ENCODE measurements at places on chromosomes 13 and 19.

- DNase-seq = no peak
Measured at GRCh38 chr13:32594157-32594738, 8.0 kb downstream of the PDS5B start.

- no peak for DNase-seq
Measured at GRCh38 chr19:3608750-3609322, 2.2 kb upstream of the TBXA2R start.

GRCh38 chr13:43764349-43764748 is 22.4 kb downstream of the ENOX1 start:
- no peak for DNase-seq

DNA sequence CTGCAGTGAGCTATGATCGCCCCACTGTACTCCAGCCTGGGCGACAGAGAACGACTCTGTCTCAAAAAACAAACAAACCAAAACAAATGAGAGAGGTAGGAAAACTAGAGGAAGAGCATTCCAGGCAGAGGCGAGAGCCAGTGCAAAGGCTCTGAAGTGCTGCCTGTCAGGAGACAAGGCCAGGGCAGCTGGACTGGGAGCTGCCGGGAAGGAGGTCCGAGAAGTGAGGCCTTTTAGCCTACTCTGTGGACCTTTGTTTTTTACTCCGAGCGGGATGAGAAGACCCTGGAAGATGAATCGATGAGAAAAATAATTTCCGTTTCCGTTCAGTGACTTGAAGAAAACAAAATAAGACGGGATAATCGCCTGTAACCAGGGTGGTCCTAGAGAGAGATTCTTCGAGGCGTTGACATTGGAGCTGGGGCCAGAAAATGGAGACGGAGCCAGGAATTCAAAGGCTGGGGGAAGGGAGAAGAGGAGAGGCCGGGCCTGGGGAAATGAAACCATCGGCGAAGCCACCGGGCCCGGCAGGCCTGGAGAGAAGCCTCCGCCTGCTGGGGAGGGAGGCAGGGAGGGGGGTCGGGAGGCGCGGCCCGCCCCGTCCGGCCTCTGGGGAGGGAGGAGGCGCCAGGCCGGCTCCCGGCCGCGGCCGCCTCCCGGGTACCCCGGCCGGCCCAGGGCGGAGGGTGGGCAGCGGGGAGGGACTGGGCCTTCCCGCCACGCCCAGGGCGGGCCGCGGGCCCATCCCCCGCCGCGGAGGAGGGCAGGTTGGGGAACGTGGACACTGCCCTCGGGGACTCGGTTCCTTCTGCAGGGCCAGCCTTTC is 7.8 kb upstream of the SERTAD1 start:
- peak; percentile 3 for DNase-seq

DNA sequence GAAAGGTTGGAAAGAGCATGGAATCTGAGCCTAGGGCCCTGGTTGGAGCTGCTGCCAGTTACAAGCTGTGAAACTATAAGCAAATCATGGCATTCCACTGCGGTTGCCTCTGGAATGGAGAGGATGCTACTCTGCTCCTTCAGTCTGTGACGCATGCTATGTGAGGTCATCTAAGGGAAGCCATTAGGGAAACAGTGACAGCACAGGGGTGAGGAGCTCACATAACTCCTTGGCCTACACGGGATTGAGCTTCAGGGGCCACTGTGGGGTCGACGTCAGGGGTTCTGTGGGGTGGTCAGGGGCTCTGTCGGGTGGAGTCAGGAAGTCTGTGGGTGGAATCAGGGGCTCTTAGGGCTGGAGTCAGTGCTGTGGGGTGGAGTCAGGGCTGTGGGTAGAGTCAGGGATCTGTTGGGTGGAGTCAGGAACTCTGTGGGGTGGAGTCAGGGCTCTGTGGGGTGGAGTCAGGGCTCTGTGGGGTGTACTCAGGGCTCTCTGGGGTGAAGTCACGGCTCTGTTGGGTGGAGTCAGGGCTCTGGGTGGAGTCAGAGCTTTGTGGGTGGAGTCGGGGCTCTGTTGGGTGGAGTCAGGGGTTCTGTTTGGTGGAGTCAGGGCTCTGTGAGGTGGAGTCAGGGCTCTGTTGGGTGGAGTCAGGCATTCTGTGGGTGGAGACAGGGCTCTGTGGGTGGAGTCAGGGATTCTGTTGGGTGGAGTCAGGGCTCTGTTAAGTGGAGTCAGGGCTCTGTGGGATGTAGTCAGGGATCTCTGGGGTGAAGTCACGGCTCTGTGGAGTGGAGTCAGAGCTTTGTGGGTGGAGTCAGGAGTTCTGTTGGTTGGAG is 35.8 kb upstream of the MEDAG start:
- DNase-seq = no peak

- DNase-seq = no peak
Measured at GRCh38 chr19:3479177-3479833, 1.0 kb downstream of the SMIM24 start.

DNA sequence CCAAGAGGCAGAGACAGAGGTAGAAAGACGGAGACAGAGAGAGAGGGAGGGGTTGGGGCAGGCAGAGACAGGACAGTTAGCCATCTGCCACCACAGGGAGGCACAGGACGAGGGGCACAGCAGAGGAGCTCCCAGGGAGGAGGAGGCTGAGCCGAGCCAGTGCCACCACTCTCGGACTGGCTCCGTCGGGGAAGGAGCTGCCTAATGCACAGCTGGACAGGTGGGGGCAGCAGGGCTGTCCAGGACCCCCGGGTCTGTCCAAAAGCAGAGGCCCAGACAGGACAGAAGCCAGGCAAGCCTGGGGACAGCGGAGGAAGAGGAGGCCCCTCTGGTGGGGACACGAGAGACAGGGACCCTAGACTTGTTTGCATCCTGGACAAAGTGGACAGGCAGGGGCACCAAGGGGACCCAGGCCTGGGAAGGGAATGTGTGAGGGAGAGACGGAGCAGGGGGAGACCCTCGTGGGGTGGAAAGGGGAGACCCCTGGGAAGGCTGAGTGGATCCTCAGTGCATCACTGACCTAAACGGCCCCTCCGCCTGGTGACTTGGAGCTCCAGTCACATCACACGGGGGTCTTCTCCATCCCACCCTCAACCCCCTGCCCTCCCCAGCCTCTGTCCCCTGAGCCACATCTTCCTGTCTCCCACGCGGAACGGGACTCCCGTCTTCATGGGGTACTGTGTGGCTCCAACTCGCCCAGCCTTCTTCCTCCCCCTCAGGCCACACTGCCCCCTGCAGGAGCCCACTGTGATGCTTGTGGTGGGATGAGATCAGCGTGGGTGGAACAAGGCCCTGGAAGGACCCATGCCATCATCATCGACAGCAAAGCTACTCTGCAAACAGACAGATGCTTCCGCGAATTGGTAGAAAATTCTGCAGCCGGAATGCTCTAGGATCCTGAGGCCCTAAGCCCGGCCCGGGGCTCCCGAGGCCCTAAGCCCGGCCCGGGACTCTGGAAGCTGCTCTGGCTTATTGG is 915 bp downstream of the F10 start:
- DNase-seq = no peak

DNA sequence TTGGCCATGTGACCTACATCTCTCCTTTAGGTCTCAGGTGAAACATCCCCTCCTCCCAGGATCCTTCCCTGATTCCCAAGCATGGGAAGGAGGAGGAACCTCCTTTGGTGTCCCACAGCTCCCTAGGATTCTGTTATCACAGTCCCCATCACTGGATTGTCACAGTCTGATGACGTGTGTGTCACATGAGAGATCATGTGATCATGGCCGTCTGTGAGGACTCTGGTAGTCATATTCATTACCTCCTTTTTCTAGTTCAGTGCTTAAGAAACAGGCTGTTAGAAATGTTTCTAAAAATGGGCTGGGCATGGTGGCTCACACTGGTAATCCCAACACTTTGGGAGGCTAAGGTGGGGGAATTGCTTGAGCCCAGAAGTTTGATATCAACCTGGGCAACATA is 3.0 kb downstream of the DHX34 start:
- DNase-seq = no peak

- DNase-seq = no peak
Measured at GRCh38 chr19:46821512-46822409, 28.9 kb downstream of the AP2S1 start.

DNA sequence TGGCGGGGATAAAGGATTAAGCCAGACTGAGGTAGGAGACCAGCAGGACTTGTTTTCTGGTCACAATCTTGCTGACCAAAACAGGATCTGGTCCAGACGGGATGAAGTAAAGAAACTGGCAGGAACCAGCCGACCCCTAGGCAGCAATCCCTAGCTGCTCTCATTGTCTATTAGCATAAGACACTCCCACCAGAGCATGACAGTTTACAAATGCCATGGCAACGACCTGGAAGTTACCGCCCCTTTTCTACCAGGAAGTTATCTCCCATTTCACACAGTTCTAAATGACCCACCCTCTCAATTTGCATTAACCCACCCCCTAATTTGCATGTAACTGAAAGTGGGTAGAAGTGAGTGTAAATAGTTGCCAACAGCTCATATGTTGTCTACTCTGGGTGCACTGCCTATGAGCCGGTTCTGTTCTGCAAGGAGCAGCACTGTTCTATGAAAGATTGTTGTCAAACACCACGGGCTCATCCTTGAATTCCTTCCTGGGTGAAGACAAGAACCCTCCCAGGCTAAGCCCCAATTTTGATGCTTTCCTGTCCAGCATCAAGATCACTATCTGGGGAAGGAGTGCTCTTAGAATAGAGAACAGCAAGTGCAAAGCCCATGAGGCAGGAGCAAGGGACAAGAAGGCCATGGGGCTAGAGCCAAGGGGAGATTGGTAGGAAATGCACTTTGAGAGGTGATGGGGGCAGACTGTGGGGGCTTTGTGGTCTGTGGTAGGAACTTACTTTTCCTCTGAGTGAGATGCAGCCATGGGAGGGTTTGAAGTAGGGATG is 13.9 kb upstream of the FBXO27 start:
- DNase-seq = no peak

GRCh38 chr19:7366701-7367420 is 18.1 kb downstream of the ARHGEF18 start:
- no peak for DNase-seq

- no peak for DNase-seq
Measured at GRCh38 chr19:32471811-32472210, 66.2 kb downstream of the DPY19L3 start.

- DNase-seq = no peak
Measured at GRCh38 chr19:30105727-30106126, 163.7 kb downstream of the URI1 start.

DNA sequence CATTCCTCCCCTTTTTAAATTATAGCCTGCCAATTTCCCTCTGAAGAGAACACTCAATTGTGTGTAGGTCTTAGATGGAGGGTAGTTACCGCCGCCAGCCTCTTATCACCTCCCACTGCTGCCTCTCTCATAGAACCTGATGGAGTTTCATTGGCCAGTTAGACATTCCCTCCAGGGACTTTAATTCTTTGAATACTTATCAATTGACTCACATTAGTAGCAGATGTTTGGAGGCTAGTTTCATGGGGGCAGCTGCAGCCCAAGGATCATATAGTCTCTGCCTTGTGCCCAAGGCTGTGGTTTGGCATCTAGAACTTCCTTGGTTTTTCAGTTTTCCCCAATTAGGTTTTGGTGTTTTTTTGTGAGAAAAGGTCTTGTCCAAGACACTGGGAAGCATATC is 318.9 kb upstream of the HTR2A start:
- DNase-seq = no peak

GRCh38 chr19:38736036-38736412 is 8.2 kb downstream of the CAPN12 start:
- DNase-seq = no peak

DNA sequence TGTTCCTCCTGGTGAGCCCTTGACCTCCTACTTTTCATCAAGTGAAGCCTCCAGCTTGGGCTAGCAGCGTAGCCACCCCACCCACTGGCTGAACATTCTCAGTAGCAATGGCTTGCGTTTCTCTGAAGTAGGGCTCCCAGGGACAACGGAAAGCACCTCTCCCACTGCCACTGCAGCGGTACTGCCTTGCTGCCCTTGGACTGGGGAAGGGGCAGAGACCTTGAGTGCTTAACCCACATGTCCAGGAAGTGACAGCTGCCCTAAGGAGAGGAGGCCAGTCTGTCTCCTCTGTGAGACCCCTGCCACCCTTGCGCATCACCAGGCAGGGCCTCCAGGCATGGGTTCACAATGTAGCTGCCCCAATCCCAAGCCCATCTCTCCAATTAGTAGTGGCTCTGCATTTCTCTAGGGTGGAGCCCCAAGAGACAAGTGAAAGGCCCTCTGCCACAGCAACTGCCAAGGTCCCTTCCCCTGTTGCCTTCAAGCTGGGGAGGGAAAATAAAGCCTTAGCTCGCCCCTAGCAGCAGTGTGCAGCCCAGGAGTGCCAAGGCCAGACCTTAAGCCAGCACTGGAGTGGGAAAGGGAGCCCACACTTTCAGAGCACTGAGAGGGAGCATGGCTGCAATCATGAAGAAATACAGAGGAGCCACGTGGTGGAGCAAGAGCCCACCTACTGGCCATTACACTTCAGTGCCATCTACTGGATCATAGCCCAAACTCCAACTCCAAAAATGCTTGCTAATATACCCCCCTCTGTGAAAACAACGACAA is 175.9 kb upstream of the TRPC4 start:
- no peak for DNase-seq

DNA sequence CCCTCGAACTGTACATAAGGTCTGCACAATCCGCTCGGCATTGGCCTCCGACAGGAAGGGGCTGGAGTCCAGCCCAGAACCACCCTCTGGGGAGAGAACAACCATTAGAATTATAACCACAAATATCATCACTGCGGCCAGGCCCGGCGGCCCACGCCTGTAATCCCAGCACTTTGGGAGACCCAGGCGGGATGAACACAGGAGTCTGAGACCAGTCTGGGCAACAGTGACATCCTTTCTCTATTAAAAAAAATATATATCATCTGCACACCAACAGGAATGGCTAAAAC is 11.4 kb downstream of the COQ8B start:
- no peak for DNase-seq

DNA sequence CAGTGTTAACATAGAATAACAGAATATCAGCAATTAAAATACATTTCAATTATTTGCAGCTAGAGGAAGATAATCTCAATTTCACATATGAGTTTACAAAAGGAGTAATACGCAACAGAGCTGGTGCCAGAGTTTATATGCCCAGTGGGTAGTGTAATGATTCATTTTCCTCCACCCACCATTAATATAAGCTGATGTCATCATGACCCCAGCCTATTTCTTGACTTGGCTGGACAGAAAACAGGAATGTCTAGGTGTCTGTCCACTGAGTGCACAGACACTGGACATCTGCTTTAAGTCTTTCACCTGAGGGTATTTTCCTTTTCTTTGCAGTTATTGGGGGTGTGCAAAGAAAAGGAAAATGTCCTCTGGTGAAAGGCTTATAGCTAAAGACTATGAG is 335.5 kb downstream of the TBC1D4 start:
- no peak for DNase-seq

DNA sequence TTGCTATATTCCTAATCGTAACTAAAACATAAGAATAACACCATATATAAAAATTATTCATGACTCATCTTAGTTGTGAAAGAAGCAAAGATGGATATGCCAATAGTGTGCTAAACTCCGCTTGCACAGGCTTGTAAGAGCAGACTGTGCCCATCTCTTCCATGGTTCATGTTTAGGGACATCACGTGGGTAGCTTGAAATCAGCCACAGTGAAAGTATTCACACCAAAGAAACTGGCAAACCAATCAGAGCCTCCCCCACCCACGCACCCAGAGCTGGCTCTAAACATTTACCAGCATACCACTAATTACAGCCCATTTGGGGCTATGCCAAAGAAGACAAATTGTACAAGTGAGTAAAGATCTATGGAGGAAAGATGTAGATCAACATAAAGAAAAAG is 147.5 kb downstream of the DIAPH3 start:
- no peak for DNase-seq

- no peak for DNase-seq
Measured at GRCh38 chr13:32878163-32878562, 138.1 kb upstream of the KL start.

- DNase-seq = no peak
Measured at GRCh38 chr19:56301886-56302620, 12.6 kb downstream of the ZSCAN5A start.

Data from NCI-H1417 treated with DMSO at 0.1 percent for 48 hours (cell line).